Dermis blood vessel endothelial cell (primary cell): ENCODE measurements at places on chromosomes 5 and 9.

GRCh38 chr5:9829621-9830020 is 199.5 kb upstream of the TAS2R1 start:
- DNase-seq = no peak

- no peak for DNase-seq
Measured at GRCh38 chr5:131976414-131977211, 31.1 kb upstream of the MEIKIN start.

DNA sequence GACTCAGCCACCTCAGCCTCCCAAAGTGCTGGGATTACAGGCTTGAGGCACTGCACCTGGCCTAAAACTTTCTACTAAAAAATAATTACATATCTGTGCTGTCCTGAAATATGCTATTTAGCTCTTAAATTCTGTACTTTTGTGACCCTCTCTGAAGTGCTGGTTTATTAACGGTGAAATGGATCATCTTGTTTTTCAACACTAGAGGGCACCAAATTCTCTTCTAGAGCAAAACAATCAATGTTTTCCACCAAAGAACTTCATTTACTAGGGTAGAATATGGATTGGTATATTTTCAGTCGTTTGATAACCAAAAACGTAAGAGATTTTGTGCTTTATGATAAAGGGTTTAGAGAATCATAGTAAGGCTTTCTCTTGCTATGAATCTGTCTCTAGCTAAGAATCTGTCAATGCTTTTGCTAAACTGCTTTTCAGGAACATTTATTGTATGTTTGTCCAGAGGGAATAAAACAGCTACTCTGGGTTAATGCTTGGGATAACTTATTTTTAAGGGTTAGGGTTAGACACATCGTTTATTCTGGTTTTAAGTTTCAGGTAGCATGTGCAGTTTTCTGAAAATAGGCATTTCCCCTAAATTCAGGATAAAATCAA is 63.6 kb downstream of the RNF180 start:
- DNase-seq = peak; percentile 59

GRCh38 chr5:173056783-173057061 is 570 bp downstream of the CREBRF start:
- no peak for DNase-seq

- no peak for DNase-seq
Measured at GRCh38 chr9:134826336-134827285, 54.0 kb upstream of the FCN2 start.

GRCh38 chr9:86549920-86550319 is 195.7 kb upstream of the TUT7 start:
- no peak for DNase-seq

DNA sequence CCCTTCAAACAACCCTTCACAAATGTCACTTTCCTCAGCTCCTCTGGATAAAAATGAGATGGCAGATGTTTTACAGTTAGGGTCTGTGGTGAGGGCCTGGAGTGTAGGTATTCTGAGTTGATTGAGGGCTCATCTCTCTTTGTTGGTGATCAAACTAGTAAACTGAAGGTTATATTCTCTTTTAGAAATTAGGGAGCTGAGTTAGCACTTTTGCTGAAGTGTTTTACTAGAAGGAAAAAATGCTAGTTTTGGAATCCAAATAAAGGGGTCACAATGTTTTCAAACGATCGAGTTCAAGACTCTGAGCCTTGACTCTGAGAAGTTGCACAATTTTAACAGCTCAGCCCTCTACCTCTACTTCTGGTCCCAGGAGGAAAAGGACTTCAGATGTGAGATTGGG is 23.4 kb downstream of the RHOBTB3 start:
- DNase-seq = no peak

DNA sequence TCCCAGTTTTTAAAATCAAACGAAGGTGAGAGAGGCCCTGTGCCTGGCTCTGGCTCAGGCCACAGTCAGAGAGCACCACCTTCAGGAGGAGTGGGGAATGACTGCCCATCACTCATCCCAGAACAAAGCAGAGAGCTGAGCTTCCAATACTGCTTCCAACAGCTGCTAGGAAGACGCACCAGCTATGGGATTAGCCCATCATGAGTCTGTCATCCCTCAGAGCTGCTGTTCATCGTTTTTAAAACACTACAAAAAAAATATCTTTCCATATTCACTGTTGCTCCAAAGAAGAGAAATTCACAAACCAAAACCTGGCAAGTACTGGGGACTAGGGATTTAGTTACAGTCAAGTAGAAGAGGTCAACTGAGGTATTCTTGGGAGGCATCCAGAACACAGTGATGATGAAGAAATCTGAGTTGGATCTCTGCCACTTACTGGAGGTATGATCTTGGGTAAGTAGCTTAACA is 102.4 kb downstream of the CDK5RAP2 start:
- peak; percentile 76 for DNase-seq
